ENCODE measurements at places on chromosomes 3 and 15.

DNA sequence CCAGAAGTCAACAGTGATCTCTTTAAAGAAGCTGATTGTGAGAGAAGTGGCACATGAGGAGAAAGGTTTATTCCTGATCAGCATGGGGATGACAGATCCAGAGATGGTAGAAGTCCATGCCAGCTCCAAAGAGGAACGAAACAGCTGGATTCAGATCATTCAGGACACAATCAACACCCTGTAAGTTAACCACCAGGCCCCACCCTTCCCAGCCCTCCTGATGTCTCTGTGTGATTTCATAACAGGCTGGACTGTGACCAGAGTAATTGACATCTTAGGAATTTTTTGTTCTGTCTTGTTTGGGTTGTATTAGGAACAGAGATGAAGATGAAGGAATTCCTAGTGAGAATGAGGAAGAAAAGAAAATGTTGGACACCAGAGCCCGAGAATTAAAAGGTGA, 67.7 kb downstream of the KLHL25 start:
- DNase-seq: no peak

DNA sequence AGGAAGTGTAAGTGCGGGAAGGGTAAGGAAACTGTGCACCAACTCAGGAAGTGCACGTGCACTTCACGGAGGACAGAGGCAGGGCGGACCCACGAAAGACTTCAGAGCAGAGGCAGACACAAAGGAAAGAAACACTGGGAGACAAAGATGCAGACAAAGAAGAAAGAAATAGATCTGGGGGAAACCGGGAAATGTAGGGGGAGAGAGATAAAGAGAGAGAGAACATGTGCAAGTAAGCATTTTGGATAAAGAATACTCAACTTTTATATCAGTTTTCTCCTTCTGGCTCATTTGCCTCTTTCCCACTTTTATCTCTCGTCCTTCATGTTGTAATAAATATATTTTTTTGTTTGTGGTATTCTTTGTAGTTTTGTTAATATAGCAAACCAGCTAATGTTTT, 204.2 kb downstream of the WDR72 start:
- DNase-seq: no peak

DNA sequence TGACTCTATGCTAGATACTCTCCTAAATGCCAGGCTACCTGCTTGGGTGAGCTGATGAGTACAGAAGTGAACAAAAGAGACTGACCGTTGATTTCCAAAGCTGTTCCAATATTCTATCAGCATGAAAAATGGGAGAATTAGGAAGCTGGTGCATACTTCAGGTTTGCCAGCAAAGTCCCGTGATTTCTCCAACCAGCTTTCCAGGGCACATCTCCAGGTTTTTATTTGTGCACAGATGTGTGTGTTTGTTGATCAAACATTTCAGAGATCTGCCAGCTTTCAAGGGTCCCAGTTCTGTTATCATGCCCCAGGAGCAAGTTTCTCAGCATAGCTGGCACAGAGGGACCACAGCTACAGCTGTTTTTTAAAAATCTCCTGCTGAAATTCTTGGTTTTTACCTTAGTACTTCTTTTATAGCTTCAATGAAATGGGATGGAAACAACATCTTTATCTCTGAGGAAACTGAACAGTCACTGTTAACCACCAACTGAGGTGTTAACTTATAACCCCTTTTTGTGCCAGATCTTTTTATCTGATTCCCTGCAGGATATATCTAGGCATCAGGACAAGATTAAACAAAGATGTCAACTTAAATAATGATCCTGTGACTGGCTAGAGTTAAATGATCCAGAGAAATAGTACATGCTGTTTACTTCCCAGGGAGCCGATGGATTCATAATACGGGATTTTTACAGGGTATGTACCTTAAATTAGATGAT, 380.8 kb downstream of the GRM7 start:
- DNase-seq: no peak

GRCh38 chr3:6079011-6079410, 781.9 kb upstream of the GRM7 start:
- no peak for DNase-seq

DNA sequence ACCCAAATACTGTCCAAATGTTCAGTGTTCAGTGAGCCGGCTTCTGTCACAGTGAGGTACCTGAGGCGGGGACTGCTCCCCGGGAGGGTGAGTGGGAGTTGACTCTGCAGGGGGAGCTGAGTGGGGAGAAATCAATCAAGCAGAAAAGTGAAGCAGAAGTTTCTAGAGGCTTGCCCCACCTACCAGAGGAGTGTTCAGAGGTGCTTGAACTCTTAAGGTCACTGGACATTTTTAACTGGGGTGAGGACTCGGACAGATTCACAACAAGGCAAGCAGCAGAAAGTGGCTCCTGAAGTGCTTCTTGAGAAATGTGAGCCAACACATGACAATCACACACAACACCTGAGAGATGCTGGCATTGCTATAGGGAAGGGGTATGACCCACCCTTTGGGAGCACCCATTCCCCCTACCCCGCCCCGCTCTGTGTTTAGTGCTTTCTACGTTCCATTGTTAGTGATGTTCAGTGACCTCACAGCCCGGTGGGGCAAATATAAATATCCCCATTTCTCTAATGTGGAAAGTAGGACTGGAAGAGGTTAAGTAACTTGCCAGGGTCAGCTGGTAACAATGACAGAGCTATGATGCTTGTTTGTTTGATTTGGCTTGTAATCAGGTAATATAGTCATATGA, 48.6 kb upstream of the AKAP13 start:
- DNase-seq: no peak

DNA sequence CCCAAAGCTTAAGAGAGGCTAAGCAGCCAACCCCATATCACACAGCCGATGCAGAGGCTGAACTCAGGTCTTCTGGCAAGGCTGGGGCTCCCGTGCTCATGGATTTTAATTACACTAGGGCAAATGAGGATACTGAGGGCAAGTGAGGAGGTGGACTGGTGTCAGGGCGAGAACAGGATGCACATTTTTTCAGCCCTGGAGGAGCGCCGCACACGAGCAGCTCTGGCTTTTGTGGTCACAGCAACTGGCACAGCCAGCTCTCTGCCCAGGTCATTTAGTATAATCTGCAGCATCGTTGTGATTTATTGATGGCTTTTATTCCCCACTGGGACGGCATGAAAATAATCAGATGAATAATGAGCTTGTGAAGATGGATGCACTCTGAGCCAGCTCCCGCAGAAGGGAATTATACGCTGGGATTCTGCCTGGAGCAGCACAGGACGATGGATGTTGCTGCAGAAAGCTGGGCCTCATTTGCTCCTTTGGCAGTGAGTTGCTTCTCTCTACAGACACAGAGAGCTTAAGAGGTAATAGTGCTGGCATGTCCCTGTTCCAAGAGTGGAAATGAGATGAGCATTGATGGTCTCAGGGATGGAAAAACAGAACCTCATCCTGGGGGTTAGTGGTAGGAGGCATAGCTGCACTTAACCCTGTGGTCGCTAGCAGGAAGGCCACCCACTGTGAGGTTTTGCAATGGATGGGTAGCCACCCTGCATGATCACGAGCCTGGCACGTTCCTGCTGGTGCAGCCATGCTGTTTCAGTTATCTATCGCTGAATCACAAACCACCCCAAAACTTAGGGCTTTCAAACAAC, 135.4 kb downstream of the UACA start:
- no peak for DNase-seq
